ENCODE measurements at places on chromosomes 7 and 10.

- DNase-seq, result no peak
These were observed 315.2 kb downstream of the GATA3 start for GRCh38 chr10:8369666-8370065.

DNA sequence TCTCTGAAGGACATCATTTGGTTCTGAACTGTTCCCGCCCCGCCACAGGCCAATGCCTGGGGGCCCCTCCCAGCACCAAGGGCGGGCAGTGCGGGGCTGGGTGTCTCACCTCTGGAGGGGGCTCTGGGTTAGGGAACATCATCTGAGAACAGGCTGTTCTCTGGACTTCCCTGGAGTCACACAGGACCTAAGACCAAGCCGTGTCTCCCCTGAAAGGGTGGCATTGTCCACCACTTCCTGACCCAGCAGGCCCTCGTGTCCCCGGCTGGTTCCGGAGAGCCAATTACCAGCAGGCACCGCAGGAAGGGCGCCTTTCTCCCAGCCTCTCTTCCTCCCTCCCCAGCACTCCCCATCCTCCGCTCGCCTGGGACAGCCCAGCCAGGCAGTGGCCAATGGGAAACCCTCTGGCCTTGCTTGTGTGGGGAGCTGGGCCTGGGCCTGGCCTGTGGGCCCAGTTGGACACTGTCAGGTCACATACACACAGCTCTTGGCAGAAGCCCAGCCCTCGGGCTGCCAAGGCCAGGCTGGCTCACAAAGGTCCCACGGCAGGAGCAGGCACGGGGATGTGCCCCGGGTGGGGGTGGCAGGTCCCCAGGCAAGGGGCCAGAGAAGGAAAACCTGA is 119.5 kb downstream of the SPDYE5 start:
- DNase-seq, result no peak

DNA sequence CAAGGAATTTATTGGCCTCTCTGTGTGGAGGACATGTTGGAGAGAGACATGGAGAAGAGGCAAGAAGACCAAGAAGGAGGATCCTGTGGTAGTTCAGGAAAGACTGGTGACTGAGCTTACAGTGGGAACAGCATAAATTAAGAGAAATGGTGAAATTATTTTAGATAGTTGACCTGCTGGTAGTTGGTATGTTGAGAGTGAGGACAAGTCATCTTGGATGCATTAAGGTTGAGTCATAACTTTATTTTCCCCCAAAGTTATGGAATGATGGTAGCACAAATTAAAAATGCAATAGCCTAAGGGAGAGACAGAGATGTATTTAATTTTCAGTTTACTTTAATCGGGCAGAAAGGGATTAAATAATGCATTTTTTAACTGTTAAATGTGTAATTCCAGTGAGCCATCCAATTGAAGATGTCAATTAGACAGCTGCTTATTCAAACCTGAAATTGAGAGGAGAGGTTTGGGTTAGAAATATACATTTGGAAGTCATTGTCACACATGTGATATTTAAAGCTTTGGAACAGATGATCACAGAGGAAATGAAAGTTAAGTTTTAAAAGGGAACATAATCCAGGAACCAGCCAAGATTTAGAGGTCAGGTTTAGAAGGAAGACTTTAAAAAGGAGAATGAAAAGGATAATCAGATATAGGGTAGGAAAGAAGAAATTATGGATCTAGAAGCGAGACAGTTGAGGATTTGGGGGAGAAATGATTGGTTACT is 80.6 kb downstream of the DGKB start:
- peak; percentile 69 for DNase-seq

DNA sequence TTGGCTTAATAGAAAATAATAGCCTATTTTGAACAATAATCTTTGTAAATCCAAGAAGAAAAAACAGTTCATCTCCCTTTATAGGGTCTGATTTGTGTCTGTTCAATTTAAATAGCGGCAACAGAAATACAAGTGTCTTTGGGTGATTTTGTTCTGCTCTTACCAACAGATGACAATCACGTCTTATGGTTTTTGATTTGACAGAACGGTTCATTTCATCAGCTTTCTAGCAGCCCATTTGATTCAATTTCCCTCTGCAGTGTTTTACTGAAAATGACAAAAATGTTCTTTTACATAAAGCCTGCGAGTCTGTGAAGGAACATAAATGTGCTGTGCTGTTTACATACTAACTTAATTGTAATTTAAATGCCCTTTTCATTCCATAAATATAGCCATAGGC is 180.5 kb downstream of the MGMT start:
- DNase-seq, result no peak

DNA sequence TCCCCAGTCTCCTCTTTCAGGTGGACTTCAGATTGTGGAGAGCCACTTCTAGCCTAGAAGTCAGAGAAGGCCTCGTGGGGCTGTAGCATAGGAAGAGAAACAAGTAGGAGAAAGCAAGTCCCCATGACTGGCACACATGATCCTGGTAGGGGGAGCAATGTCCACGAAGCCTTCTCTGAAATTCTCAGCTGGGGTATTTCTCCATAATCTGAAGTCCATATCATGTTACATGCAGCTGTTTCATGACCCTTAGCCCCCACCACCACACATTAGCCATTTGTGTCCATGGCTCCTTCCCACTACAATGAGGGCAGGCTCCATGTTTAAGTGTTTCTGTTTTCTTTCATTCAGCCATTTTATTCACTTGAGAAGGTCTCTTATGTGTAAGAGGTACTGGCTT is 43.2 kb downstream of the LAMB4 start:
- DNase-seq, result no peak

- DNase-seq, result peak; percentile 62
These were observed 27.5 kb downstream of the DLG5 start for GRCh38 chr10:77899080-77899477.

DNA sequence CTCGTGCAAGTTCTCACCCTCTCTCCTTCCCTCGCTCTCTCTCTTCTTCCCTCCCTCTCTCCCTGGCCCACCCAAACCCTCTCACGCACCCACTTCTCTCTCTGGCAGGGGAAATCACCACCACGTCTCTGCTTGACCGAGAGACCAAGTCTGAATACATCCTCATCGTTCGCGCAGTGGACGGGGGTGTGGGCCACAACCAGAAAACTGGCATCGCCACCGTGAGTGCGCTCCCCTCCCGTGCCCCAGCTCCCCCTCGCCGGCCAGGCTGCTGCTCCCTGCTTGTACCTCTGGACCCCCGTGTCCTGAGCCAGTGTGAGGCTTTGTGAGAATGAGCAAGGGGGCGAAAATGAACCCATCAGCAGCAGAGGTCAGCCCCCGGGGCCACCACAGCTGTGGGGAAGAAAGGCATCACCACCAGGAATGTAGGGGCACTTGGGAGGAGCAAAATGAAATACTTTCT is 25.5 kb downstream of the C10orf105 start:
- DNase-seq, result no peak

DNA sequence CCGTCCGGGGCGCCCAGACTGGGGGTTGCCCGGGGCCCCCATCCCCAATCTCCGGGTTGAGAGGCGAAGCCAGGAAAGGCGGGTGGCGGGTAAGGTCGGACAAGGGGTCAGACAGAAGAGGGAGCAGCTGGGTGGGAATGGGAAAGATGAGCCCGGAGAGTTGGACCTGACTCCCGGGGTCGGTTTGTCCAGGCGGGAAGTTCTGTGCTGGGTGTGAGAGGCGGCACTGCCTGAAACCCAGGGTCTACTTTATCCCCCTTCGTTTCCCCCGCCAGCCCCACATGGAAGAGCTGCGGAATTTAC is 675 bp downstream of the SLC4A2 start:
- DNase-seq, result no peak

GRCh38 chr10:61964949-61965702 is 63.6 kb downstream of the ARID5B start:
- no peak for DNase-seq

GRCh38 chr10:75226656-75227055 is 9.1 kb downstream of the COMTD1 start:
- DNase-seq, result no peak

GRCh38 chr10:72308320-72308987 is 34.7 kb downstream of the DDIT4 start:
- peak; percentile 69 for DNase-seq

GRCh38 chr7:94060752-94061151 is 56.6 kb upstream of the BET1 start:
- peak; percentile 82 for DNase-seq

DNA sequence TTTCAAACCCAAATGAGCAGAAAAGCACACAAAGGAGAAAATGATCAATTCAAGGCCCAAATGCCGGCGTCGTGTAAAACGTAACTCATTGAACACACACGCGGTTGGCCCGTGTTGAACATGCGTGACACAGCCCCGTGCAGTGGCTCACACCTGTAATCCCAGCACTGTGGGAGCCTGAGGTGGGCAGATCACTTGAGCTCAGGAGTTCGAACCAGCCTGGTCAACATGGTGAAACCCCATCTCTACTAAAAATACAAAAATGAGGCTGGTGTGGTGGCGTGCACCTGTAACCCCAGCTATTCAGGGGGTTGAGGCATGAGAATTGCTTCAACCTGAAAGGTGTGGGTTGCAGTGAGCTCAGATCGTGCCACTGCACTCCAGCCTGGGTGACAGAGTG is 156.7 kb upstream of the KLF6 start:
- no peak for DNase-seq

- no peak for DNase-seq
These were observed 77.0 kb upstream of the FAM20C start for GRCh38 chr7:115274-115911.

- no peak for DNase-seq
These were observed 405.0 kb downstream of the ADRA2A start for GRCh38 chr10:111481866-111482265.

- DNase-seq, result no peak
These were observed 8.2 kb upstream of the FAM3C start for GRCh38 chr7:121404348-121404747.

DNA sequence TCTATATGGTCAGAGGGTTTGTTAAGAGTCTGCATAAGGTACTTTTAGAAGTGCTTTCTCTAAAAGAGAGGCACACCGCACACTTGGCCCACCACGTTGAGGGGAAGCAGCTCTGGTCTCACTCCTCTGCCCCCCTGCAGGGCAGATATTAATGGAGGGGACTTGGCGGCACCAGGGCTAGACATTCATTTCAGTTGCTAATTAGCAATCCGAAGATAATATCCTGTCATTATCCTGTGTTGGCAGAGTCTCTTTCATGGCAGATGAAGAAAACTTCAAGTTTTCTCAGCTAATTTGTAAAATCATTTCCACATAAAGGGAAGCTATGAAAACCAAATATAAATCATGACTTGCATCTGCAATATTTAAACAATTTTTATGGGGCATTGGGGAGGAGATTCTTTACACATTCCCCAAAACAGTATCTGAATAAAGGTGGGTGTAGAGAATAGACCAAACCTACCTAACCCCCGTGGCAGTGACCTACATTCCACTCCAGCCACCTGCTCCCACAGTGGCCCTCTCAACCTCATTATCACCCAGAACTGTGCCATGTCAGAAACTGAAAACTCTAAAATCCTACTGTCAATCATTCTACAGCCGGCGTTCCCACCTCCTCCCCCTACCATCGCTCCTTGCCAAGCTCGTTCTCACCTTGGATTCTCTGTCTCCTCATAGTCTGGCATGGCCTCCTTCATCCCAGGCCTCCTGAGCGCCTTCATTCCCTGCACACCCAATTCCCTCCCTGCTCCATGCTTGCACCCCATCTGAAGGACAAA is 54.1 kb upstream of the STK17A start:
- no peak for DNase-seq

DNA sequence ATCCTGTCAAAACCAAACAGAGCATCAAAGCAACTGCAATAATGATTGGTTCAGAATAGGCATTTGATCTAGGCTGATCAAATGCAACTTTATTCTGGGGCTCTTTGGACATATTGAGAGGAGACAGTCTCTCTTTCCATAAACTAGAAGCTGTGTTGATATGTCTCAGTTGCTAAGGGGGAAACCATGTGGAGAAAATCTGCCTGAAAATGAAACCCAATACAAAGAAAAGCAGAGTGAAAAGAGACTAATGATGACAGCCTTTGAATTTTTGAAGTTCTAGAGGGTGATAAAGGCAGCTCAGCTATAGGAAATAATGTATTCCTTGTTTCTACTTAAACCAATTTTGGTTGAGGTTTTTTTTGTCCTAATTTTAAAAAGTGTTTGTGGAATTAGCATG is 941.8 kb upstream of the POT1 start:
- no peak for DNase-seq

DNA sequence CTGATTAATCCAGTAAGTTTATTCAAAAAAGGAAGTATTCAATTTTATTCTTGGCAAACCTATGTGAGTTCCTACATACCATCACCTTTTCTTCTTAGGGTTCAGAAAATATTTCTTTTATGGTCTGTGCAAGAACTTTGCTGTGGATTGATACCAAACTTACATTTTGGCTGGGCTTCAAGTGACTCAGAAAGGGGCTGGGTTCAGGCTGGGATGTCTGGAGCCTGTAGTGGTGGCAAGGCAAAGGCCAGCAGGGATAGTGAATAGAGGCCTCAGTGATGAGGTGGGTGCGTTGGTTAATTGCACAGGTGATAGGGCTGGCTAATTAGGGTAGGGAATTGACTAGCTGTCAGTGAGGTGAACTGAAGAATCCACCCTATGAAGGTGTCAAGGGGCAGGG is 40.2 kb upstream of the ATXN7L1 start:
- peak; percentile 70 for DNase-seq

DNA sequence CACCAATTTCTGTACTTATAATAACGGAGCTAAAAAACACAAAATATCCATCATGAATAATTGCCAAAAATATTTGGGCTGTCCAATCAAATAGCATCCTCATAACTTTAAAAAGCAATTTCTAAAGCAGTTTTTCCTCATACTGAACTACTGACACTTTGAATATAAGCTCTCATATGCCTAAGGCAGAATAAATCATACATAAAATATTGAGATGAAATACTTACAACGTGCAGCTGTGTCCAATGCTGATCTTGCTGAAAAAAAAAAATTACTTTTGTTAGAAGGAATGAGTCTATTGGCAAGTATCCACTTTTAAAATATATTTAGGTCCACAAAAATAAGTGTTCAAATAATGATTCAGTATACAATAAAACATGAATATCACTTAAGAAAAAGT is 24.2 kb downstream of the FAM3C start:
- no peak for DNase-seq

Measured in fibroblast of skin of right quadriceps (primary cell).